NCI-H1105 (cell line): ENCODE measurements at places on chromosomes 2 and 18.

DNA sequence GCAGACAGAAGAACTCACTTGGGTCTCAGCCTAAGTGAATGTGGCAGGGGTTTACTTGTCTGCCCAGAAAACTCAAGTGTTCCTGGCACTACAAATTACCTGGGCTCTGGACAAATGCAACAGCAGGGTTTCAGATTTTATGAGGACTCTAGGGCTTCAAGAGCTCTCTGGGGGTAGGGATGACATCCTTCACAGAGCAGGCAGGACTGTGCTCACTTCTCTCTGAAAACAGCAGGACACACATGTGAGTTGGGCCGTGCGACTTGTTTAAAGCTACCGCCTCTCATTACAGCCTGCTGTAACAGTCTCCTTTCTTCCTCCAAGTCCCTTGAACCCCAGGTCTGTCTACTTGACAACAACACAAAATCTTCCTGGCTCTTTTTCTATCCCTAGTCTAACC, 212.6 kb downstream of the EN1 start:
- DNase-seq: no peak

GRCh38 chr2:30717081-30717650, 90.1 kb downstream of the CAPN13 start:
- no peak for DNase-seq

DNA sequence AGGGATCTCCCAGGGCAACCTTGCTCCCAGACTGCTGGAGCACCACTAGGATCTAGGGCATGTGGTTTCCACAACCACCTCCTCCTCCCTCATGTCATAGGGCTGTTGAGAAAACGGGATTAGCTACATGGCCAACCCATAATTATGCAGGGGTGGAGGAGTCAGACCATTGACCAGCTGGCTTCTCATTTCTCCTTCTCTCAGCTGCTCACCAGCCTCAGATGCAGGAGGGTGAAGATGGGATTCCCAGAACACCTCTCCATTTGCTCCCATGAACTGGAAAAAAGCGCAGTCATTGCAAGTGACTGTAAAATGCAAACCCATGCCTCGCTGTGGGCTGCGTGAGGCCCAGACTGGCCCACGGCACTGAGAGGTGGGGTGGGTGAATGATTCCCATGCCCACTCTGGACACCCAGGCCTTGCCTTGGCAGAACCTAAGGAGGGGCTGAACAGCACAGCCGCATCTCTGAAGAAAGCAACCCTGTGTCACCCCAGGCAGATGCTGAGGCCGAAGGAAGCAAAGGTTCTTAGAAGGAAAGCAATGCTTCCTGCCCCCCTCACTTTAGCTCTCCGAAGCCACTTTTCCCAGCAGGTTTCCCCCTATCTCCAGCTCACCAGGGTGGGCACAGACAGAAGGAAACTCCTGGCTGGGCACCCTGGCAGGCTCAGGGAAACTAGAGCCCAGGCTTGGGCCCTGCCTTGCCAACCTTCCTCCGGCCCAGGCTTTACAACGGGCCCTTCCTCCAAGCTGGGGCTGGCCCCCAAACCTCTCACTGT, 69.6 kb upstream of the RTN4 start:
- no peak for DNase-seq

DNA sequence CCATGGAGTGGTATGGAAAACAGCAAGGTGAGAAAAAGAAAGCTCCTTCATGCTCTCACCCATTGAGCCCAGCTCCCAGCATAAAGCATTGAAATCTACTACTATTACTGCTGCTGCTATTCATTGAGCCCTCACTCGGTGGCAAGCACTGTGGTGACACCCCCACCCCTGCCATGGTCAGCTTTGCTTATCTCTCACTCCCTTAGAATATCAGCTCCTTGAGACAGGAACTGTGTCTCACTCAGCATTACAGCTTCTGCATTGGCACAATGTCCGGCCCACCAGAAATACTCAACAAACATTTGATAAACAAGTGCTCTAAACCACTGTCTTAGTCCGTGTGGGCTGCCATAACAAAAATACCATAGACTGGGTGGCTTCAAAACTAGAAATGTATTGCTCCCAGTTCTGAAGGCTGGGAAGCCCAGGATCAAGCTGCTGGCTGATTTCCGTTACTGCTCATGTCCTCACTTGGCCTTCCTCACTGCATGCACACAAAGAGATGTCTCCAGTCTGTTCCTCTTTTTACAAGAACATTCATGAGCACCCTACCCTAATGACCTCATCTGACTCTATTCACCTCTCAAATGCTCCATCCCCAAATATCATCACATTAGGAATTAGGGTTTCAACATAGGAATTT, 116.3 kb downstream of the ZBTB7C start:
- no peak for DNase-seq

GRCh38 chr2:224060783-224061482, 21.8 kb upstream of the SERPINE2 start:
- no peak for DNase-seq

DNA sequence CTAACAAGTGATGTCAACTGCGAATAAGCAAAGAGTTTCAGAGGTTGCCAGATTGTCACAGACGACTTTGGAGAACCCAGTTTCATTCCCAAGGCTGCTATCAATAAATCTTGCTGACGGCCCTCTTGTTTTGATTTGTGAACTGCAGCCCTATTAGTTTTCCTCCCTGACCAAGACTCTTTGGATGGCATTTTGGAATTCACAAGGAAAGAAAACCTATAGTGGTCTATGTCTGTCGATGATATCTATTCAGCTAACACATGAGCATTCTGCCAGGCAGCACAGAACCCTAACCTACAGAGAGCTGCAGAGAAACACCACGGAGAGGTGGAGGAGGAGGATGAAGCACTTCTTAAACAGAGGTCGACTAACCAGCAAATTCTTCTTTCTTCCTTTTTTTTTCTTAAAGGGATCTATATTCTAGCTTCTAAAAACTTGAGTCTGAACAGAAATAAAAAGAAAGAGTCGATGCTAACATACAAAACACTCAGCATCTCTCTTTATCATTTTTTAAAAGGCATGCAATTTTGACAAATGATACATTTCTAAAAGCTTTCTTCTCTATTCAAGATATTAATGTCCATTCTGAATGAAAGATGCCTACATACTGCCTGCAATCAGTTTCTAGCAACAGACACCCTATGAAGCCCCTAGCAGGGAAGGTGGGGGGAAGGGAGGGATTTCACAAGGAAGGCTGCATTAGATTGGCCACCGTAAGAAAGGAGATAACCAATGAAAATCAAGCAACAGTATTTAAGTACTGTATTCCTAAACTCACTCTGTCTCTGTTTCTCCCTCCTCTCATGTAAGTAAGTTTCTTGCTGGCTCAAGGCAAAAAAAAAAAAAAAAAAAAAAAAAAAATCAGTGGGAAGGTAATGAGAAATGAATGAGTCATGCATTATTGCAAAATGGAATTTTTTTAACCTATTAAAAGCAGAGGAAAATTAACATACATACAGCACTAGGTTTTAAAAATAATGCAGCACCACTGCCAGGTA, 83.0 kb upstream of the CHRNA1 start:
- DNase-seq: no peak

GRCh38 chr18:59358414-59358711, 702 bp downstream of the LMAN1 start:
- no peak for DNase-seq

GRCh38 chr2:196229013-196229412, 57.6 kb upstream of the STK17B start:
- no peak for DNase-seq
